ENCODE measurements at places on chromosomes 5 and 9.
A peak's percentile ranks its signal among the peaks of the same experiment; 100 is the strongest.

DNA sequence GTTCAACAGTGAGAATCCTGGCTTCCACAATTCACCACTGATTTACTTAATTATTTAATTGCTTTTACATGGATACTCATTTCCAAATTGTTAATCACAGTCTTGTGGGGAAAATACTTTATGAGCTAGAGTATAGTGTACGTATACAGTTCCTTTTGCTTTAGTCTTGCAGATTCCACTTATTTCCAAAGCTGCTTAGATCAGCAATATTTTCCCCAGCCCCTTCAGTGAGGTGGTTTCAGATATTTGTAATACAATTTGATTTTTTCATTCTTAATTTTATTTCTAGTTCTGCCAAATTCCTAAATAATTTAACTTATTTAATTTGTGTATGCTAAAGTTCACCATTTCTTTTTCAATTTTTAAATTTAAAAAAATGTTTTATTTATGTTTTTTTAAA is 40.3 kb upstream of the GABRA6 start:
- no peak for DNase-seq

DNA sequence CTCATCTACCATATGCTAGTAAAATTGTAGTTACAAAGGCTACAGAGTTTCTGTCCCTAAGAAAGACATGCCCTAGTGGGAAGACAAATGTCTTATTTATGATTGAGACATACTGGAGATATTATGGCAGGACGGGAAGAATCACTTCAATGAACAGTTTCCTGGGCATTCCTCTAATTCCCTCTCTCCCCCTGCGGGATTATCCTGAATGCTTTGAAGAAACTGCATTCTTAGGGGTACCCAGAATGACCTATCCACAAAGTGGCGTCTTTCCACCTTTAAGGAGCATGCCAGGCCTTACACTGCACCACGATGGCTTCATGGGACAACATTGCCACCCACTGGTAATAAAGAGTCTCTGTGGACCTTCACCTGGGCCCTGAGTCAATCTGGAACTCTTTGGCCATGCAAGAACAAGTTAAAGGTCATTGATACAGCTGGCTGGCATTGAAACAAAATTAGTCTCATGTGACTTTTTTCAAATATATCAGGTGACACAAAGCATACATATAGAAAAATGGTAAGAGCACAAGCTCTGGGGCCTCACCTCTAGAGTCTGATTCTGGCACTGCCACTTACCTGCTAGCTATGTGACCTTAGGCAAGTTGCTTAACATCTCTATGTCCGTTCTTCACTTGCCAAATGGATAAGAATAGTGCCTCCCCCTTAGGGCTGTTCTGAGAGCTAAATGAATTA is 32.0 kb downstream of the ANKRD55 start:
- peak; percentile 85 for DNase-seq

DNA sequence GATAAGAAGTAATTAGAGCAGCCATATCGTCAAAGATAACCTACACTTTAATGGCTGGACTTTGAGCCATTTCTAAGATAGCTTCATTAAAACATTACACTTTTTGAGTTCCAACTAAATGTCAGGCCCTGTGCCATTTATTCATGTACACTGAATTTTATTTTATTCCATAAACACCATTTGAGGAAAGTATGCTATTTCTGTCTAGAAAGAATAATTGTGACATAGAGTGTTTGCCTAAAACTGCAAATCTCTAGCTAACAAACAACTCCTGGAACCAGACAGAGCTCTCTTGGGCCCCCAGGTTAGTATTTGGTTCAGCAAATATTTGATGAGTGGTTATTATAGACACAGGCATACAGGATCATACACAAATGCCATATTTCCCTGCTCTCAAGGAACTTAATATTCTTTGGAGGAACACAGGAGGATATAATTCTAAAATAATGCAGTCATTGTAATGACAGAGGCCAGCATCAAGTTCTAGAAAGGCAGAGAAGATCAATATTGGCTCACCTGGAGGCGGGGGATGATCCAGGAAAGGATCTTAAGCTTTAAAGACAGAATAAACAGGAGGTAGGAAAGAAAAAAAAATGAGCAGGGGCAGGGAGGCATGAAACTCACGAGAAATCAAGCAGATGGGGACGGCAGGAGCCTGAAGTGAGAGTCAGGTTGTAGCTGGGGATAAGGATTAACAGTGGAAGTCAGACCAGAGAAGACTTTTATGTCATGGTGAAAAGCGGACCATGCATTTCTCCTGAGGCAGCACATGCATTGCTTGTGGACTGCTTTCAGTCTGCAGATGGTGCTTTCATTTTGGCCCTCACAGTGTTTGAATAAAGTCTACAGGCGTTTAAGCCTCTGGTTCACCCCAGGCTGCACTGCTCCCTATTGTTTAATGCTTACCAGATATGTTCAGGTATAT is 127.7 kb downstream of the GCNT1 start:
- DNase-seq, result no peak

DNA sequence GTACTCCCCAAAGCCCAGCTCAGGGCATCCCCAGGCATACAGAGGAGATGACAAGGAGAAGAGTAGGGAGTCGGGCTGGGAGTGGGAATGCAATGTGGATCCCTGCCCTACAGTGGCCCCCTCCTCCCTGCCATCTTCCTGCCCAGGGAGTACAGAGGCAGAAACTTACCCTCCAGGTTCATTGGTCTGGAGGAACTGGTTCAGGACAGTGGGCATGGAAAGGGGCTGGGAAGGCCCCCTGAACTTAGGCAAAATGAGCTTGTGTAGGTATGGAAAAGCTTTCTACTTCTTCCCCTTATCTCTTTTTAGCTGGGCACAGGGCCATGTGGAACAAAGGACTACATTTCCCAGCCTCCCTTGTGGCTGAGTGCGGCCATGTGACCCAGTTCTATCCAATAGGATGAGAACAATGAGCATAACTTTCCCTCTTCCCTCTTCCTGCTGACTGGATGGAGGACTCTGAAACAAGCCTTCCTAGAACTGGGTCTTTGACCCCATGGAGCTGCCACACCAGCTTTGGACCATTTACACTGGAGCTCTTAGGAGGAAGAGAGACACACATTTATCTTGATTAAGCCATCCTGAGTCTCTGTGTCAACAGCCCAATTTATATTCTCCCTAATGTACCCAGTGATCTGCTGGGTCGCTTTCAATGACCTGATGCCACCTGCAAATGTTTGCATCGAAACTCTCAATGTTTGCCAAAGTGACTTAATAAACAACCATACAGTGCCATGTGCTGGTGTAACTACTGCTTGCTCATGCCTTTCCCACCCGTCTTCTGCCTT is 25.0 kb upstream of the HMCN2 start:
- peak; percentile 93 for DNase-seq

DNA sequence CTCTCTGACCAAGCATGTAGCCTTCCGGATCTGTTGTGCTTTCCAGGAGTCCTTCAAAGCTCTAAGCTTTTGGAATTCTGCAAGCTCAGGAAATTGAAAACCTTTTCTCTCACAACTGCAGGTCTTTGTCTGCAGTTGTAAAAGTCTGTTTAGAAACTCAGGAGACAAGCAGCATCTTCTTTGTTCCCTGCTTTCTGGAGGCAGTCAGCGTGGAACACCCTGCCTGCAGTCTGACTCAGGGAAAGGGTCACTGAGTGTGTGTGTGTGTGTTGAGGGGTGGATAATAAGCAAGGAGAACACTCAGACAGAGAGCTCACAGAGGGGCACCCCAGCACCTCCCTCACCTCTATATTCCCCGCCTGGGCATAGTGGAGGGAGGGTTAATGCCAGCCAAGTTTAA is 29.1 kb downstream of the KCNIP1 start:
- no peak for DNase-seq

DNA sequence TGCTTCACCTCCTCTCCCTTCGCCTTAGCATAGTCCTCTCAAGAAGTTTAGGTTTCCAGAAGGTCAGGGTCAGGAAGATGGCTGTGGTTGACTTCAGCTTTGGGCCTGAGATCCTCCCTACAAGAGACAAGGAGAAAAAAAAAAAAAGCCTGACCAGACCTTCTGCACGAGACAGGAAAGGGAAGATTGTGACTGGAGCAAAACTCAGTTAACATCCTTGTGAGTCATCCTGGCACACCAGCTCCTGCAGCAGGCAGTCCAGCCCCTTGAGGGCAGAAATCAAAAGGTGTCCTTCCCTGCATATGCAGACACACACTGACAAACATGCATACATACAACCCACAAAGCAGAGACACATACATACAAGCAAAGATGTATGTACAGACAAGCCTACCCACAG is 18.0 kb upstream of the ENHO start:
- no peak for DNase-seq

- no peak for DNase-seq
Measured at GRCh38 chr5:71891856-71892255, 172.8 kb downstream of the CARTPT start.

DNA sequence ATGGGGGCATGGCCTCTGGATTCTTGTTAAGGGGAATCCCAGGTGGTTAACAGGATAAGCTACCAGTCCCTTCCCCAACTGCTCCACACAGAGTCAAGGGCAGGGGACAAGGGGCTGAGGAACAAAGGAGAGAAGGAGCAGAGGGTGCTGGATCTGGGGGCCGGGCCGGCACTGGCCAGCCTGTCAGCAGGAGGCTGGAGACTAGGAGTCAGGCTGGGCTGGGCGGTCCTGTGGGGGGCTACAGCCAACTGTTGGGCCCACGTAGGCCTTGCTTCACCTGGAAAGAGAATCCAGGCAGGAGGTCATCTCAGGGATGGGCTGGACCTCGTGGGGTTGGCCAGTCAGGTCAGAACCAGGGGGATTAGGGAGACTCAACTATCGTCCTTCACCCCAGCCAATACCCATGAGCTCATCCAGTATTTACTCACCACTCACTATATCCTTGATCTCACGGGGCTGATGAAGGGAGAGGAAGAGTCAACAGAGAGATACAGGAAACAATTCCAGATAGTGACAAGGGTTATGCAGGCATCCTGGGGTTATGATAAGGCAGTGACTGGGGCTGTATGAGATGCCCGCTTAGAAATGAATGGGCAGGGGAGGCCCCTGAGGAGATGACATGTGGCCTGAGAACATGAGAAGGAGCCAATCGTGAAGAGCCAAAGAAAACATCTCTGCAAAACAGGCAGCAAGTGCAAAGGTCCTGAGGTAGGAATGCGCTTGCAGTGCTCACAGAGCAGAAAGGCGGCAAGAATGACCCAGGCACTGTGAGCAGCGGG is 47.9 kb upstream of the SLC25A51 start:
- DNase-seq, result no peak

DNA sequence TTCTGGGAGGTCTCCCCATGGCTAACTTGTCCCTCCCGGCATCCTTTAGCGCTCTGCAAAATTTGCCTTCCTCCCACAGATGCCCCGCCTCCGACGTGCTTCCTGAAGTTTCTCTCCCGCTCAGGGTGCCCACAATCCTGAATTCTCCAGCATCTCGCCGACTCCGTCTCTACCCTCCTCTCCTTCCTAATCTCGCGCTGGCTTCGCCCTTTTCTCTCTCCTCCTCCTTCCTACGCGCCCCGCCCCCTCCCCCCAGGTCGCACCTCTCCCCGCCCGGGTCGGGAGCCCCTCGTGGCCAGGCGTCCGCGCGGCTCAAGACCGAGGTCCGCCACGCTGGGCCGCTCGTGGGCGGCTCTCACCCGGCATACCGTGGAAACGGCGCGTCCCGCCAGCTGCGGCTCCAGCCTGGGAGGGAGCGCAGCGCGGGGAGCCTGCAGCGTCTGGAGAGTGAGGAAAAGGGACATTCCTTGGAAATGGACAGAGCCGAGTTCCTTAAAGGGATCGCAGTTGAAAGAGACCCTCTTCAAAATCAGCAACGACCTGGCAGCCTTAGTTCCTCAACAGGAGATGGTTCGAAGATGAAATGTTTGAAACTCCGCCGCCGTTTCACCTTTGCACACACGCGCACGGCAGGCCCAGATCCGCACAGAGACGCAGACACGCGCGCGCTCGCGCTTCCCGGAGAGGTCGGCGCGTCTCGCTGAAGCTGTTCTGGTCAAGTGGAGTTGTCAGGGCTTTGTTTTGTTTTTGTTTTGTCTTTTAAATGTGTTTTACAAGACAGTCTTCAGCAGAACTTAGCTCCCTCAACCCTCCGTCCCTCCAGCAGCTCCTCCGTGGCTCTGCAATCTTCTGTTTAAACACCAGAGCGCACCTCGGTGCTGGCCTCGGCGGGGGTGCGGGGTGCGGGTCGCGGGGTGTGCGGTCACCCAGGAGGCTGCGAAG is 5.0 kb upstream of the IRX2 start:
- DNase-seq, result no peak

GRCh38 chr5:61653807-61654580 is 321.9 kb downstream of the ZSWIM6 start:
- DNase-seq, result no peak

Measured in hematopoietic multipotent progenitor cell treated with erythropoietin and hydrocortisone succinate and interleukin-3 and kit ligand, for 6 days (in vitro differentiated cells).